Stimulated activated CD4-positive, alpha-beta T cell treated with anti-CD3 and anti-CD28 coated beads, Interleukin-12 subunit alpha, Interleukin-12 subunit beta, amount 100 ng/mL, for 24 hours (primary cell): ENCODE measurements at places on chromosomes 11 and 22.

- DNase-seq = no peak
Measured at GRCh38 chr22:46612341-46612903, 7.8 kb upstream of the GRAMD4 start.

DNA sequence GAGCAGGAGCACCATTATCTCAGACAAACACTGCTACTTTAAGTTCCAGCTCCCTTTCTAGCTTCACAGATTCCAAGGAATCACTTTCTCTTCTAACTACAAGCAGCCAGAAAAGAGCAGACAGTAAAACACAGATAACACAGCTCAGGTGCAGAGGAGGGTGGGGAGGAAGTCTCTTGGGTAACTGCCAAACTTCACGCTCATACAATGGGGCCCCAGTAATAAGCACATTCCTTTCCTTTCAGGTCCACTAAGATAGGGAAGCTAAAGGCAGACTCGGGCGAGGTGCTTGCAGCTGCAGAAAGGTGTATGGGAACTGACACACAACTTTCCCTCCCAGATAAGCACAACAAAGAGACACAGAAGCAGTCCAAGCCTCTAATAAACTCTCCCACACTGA lies 69.2 kb upstream of the OR9G4 start:
- DNase-seq = no peak

DNA sequence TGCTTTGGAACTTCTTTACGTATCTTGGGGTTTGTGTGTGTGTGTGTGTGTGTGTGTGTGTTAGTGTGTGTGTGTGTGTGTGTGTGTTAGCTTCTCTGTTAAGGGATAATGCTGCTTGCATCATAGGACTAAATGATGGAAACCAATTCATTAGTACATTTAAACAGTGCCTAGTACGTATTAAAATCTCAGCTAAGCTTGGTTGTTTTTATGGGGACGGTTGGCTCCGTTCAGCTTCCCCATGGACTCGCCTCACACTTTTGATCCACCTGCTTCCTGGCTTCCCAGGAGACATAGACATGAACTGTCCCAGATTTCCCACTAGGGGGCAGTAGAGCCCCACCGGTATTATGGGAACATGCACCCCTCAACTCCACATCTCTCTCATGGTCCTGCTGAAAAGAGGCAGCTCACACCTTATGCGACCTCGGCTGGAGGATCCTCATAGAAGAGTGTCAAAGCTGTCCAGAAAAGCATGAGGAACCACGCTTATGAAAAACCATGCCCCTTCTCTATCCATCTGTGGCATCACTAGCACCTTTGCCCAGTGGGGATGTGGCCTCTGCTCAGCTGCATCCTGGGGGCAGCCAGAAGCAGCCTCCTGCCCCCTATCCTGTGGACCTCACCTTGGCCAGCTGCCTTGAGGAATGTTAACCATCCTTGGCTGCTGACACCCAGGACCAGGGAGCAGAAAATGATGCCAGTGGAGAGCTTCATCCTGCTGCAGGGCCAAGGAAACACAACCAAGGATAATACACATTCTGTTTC lies 9.7 kb upstream of the SAAL1 start:
- peak; percentile 33 for DNase-seq

GRCh38 chr11:107042748-107043147 lies 24.5 kb upstream of the GUCY1A2 start:
- DNase-seq = no peak

- no peak for DNase-seq
Measured at GRCh38 chr22:43106302-43106701, 4.2 kb upstream of the BIK start.

DNA sequence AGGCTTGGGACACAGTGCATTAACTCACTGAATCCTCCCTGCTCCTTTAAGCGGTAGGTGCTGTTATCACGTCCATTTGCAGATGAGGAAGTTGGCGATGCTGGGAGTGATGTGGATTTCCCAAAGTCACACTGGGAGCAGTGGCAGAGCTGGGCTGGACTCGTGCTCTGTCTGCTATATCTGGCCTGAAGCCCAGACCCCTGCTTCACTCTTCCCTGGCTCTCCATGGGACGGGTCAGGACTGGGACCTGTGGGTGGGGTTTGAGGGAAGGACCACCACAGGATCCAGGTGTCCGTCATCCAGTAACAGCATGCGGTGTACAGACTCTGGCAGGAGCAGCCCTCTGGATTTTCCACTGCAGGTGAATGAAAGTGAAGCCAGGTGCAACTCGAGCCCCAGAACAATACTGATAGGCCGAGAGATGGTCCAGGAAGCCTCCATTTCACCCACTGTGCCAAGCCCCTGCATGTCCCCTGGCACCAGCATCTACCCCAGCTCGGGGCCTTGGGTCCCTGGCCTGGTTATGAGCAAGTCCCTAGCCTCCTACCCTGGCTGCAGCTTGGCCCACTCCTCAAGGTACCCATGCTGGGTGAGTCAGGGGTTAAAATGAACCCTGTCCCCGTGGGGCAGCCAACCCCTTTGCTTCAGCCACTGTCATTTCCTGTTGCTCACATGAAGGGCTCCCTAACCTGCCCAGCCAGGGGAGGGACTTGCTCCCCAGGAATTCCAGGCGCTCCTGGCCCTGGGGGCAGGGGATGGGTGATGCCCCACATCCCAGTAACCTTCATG lies 4.2 kb downstream of the USP2 start:
- DNase-seq = no peak

GRCh38 chr11:91932151-91932821 lies 292.3 kb upstream of the FAT3 start:
- DNase-seq = no peak

DNA sequence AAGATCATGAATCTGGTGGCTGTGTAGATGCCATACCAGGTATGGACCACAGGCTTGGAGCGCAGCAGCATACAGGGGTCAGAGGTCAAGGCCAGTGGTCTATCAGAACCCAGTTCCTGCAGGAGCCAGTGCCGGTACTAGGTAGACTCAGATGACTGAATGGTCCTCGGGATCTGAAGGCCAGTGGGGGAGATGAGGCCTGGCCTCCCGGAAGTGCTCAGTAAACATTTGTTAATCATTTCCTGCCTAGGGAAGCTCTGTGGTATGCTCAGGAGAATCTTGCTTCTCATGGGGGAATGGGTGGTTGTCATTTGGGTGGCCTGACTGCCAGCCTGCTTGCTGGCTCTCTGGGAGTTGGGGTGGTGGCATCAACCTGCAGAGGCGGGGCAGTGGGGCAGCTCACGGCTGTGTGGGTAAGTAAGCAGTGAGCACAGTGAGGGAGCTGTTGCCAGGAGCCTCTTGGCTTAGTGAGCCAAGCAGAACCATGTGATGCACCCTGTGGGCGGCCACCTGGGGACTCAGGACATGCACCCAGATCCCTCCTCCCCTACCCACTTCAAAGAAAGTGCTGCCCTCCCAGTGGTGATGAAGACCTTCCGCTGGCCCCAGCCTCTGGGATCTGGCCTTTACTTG lies 33.0 kb downstream of the PTPRJ start:
- no peak for DNase-seq

DNA sequence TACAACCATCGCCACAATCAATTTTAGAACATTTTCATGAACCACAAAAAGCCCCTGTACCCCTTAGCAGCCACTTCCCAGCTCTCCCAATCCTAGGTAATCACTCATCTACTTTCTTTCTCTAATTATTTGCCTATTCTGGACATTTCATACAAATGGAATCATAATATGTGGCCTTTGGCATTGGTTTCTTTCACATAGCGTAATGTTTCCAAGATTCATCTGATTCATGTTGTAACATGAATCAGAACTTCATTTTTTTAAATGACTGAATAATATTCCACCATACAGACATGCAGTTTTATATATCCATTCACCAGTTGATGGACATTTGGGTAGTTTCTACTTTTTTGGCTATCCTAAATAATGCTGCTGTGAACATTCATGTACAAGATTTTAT lies 56.2 kb upstream of the RCN1 start:
- no peak for DNase-seq

- DNase-seq = no peak
Measured at GRCh38 chr11:31477528-31478222, 31.7 kb downstream of the IMMP1L start.

- DNase-seq = no peak
Measured at GRCh38 chr22:17121233-17122195, at the start of gene TMEM121B. Gene TMEM121B, minus strand, starts transcription at chr22:17121360. Its CDS starts 233 bp downstream, at chr22:17121127.

- DNase-seq = no peak
Measured at GRCh38 chr11:35953081-35953760, 9.4 kb downstream of the LDLRAD3 start.

- DNase-seq = no peak
Measured at GRCh38 chr11:87223816-87224215, 186.1 kb downstream of the TMEM135 start.

DNA sequence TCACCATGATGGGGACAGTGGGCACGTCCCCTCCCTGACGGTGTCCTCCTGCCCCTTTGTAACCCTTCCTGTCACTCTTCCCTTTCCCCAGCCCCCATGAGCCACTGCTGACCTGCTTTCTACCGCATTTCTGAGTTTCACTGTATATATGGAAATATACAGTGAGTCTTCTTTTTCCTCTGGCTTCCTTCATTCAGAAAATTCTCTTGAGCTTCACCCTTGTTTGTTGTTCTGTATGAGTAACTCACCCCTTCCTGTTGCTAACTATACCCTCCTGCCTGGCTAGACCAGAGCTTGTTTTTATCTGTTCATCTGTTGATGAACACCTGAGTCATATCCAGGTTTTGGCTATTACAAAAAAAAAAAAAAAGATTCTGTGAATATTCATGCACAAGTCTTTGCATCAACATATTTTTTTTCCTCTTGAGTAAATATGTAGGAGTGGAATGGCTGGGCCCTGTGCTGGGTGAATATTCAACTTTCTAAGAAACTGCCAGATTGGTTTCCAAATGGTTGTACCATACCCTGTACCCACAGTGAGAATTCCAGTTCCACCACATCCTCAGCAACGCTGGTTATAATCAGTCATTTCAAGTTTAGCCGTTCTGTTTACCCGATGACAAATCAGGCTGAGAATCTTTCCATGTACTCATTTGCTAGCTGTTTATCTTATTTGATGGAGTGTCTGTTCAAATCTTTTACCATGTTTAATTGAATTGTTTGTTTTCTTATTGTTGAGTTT lies 62.0 kb downstream of the IGF2 start:
- no peak for DNase-seq

- no peak for DNase-seq
Measured at GRCh38 chr11:124577716-124578427, 8.1 kb downstream of the OR8A1 start.

DNA sequence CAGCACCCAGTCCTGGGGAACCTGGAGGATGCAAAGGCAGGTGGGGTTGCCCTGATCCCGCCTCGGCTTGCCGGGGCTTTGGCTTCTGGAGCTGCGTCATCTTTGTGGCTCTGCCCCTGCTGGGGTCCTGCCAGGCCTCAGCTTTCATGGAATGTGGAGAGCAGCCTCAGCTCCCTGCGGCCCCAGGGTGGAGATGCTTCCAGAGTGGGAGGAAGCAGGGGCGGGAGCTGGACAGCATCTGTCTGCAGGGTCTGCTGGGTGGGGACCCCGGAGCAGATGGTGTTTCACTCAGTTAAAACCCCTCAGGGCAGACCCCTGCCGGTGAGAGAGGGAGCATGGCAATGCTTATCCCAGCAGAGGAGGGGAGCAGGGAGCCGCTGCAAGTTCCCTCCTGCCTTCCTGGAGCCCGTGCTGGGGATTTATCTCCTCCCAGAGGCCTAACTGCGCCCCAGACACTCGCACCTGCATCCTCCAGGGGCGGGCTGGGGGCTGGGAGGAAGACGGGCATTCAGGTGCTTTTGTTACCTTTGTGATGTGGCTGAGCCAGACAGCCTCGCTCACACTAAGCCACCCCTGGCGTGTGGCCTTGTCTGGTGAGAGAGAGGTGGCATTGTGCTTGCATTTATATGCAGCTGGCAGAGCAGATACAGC lies 15.7 kb downstream of the GRIK4 start:
- DNase-seq = no peak

DNA sequence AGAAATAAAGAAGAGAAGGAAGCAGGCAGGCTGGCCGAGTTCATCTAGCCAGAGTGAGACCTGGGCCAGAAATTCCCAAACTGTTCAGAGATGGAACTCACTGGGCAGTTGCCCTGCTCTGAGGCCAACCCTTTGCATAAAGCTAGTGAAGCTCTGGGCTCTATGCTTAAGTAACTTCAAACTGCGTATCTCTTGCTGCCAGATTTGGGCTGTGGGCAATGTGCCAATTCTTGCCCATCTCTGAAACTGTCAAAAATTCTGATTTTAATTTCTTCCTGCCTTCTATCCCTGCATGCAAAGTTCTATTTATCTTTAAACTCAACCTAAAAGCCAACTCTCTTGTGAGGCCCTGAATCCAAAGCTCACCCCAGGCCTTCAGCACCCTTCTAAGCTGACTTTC lies 36.2 kb upstream of the HEPHL1 start:
- DNase-seq = no peak
